ENCODE measurements at places on chromosomes 7 and 10.

- no peak for DNase-seq
Observed at GRCh38 chr10:31864834-31865518, 63.7 kb downstream of the ARHGAP12 start.

GRCh38 chr10:68560943-68561864, 1.1 kb downstream of the TET1 start:
- no peak for DNase-seq

DNA sequence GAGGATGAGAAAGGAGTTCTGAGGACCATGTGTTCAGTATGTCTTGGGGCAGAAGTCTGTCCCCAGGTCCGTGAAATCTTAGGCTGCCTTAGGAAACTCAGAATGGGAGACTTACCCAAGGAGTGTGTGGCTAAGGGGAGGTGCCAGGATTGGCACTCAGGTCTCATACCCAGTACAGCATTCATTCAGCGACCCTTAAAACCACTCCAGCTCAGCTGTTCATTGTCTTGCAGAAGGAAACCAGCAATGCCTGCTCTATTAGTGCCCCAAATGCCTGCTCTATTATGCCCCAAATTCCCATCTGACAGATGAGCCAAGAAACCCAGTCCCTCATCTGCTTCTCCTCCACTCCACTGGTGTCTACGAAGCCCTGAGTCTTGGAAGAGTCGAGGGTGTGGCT, 147.8 kb downstream of the NEURL1 start:
- DNase-seq = no peak

GRCh38 chr10:90138844-90139243, 437.5 kb downstream of the KIF20B start:
- no peak for DNase-seq

DNA sequence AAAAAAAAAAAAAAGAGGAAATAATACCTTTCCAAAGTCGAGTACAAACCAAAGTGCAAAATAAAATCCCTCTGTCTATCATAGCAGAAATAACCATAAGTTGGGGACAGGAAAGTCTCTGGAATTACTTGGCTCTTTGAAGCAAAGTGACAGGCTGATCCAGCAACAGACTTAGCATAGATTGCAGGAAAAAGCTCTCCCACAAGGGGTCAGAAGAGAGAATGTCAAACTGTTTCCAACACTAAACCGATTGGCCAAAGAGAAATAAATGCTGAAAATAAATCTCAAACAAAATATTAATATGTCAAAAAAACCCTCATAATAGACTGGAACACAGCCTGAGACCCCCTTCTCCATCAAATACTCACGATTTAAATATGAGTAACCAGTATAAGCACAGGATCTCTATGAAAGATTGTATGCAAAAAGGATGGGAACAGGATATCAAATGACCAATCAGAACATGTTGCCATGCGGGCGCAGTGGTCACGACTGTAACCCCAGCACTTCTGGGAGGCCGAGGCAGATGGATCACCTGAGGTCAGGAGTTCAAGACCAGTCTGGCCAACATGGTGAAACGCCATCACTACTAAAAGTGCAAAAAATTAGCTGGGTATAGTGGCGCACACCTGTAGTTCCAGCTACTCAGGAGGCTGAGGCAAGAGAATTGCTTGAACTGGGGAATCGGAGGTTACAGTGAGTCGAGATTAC, 1000.7 kb upstream of the LRRN3 start:
- DNase-seq = no peak

- no peak for DNase-seq
Observed at GRCh38 chr10:63760034-63760707, 239.0 kb downstream of the REEP3 start.

DNA sequence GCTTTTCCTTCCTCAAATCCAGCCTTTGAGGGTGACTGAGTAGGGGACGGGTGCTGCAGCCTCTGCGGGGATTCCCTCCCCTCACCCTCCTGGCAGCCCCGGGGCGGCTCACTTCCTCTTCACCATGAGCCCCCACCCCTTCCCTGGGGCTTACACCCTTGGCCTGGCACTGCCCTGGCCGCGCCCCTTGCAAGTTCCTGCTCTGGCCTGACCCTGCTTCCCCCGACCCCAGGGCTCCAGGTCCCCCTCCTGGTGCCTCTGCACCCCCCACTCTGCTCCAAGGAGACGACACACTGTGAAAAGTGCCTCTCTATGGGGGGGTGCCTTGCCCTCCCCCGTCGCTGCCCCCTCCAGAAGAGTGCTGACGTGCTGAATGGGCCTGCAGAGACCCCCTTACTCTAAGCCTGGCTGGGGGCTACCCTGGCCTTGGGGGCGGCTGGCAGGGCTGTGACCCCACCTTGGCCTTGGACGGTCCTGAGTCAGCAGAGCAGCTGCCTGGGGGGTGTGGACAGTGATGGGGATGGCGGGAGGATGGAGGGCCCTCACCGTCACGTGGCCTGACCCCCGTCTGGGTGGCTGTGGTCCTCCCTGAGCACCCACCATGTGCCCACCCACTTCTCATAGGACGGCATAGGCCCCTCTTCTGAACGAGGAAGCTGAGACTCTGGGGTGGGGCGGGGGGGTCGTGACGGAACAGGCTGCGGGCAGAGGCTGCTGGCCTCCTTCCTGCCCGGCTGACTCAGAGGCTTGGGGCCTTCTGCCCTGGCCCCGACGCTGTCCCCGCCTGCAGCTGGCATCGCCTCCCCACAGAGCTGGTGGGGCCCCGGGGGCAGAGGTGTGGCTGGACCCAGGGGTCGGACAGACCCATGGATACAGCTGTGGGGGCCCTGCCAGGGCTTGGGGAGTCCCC, 9.8 kb downstream of the LFNG start:
- DNase-seq = peak; percentile 83

DNA sequence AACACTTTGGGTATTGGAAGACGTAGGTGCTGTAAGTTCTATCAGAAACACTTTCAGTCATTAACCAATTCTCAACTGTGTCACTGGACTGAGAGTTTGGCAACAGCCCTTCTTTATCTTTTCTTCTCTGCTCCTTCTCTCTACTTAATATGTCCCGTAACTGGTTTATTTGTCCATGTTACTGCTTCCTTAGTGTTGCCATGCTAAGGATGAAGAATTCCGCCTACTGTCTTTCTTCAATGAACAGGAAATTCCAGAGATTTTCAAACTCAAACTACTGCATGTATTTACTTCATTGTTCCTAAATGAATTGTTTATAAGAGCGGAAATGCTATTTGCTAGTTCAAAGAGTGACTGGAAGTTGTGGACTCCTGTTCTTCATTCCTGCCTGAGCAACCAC, 143.7 kb downstream of the TAX1BP1 start:
- no peak for DNase-seq

DNA sequence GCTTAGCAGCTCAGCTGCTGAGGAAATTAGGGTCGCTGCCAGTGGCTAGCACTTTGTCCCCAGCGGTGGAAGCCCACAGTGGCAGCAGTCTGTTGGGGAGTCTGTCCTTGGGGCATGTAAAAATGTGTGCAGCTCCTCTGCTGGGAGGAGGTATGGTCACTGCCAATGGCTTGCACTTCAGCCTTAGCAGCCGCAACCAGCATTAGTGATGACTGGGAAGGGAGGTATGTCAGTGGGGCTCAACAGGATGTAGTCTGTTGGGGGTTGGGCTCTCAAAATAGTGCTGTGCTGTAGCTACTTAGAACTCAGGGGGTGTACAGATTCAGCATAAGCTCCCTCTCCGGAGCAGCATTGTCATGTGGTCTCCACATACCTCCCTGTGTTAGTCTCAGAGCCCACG, 189.9 kb downstream of the ZEB1 start:
- no peak for DNase-seq

DNA sequence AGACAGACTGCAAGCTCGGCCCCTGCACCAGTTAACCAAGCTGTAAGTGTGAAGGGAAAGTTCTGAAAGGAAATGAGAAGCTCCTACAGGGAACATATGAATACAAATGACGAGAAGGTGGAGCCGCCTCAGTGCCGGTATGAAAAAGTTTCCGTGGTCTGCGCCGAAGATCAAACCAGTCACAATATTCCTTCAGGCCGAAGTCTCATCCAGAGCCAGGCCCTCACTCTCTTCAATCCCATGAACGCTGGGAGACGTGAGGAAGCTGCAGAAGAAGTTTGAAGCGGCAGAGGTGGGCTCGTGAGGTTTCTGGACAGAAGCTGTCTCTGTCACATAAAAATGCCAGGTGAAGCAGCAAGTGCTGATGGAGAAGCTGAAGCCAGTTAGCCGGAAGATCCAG, 71.9 kb downstream of the CFAP46 start:
- no peak for DNase-seq

DNA sequence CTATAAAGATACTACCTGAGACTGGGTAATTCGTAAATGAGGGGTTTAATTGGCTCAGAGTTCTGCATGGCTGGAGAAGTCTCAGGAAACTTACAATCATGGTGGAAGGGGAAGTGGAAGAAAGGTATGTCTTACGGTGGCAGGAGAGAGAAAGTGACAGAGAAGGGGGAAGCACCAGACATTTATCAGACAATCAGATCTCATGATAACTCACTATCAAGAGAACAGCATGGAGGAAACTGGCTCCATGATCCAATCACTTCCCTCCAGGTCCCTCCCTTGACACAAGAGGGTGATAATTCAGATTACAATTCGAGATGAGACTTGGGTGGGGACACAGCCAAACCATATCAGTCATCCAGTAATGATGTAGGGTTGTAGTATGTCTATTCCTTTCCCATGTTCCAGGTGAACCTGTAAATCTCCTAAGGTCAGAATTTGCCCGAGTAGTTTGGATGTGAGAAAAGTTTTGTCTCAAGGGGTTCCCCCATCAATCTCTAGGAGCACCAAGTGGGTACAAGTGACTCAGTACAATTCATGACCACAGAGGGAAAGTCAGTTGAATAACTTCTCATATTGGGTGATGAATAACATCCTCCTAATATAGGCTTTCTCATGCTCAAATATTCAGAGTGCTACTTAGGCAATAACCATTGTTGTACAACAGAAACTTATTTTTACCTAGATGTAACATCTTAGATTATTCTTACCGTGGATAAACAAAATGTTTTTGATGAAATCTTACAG, 39.7 kb upstream of the MTPN start:
- no peak for DNase-seq

DNA sequence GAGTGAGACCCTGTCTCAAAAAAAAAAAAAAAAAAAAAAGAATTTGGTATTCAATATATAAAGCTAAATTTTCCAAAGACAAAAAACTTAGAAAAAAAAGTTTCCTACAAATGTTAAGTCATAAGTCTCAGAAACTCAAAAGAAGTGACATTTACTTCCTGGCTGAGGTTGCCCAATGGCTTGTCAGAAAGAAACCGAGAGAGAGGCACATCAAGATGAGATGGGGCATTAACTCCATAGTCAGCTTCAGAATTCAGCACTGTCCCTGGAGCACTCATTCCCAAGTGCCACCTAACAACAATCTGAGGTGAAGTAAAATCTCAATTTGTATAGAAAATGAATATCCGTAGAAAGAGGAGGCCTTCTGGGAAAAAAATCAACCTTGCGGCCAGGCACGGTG, 6.8 kb upstream of the SPOCK2 start:
- no peak for DNase-seq

DNA sequence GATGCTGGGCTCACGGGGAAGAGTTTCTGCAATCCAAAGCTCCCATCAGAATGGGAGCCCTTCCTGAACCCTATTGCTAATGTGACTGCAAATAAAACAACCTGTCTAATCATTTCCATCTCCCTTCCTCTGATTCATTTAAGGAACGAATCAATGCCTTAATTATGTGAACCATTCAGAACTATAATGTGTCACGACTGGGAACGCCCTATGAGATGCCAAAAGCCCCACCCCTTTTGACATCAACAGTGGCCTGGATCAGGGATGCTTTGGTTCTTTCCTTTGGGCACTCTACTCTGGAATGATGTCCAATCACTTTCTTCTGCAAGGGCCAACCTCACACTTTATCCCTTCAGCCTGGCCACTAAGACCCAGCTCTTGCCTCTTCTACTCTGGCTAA, 195.4 kb upstream of the AOAH start:
- no peak for DNase-seq

- no peak for DNase-seq
Observed at GRCh38 chr10:97686301-97686961, 610 bp downstream of the AVPI1 start.

GRCh38 chr10:119501690-119502089, 40.8 kb downstream of the RGS10 start:
- no peak for DNase-seq

GRCh38 chr7:41880107-41880506, 177.2 kb upstream of the INHBA start:
- no peak for DNase-seq

DNA sequence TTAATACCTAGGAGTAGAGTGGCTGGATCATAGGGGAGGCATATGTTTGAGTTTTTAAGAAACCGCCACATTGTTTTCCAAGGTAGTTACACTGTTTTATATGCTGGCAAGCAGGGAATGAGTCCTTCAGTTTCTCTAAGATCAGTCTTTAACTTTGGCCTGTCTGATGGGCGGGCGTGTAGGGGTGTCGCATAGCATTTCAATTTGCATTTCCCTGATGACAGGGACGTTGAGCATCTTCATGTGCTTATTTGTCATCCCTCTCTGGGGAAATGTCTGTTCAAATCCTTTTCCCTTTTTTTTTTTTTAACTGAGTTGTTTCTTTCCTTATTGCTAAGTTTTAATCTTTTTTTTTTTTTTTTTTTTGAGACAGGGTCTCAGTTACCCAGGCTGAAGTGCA, 9.8 kb downstream of the MTG1 start:
- DNase-seq = no peak

DNA sequence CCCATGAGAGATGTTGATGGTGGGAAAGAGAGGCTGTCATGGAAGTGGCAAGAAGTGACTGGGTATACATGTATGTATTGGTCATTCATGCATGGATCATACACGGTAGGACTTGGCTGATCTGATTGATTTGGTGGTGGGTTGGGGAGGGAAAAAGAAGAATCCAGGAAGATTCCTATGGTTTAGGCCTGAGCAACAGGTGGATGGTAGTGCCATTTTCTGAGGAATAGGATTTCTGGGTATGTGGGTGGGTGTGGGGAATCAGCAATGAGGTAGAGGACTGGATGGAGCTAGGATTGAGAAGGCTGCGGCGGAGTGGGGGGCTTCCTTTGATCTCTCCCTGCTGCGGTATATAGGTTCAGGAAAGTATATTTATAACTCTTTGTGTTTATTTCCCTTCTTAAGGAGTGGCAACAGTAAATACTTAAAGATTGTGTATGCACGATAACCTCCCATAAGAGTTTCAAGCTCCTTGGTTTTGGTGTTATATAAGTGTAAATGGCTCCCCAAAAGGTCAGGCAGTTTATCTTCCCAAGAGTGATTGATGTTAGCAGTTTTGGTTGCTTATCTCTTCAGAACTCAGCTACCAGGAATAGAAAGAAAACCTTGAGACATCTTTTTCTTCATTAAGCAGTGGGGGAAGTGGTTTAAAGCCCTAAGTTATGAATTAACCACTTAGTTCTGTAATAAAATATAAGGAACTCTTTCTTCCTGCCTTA, 100.1 kb downstream of the LSMEM1 start:
- no peak for DNase-seq

DNA sequence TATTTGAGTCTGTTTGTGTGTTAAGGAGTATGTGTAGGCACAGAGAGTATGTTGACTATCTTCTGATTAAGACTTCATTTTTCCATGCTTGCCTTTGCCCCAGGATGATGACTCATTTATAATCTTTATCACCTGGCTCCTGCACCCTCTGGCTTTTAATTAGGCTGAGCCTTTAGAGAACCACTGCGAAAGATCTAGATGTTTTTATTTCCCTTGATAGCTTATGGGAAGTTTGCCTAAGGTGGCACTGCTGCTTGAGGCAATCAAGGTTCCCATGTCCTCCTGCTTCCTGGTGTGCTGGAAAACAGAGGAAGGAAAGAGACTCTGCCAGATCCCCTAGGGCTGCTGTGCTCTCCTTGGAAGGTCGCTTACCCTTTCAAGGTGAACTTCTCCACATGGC, 114.6 kb downstream of the ARL4A start:
- no peak for DNase-seq
